ENCODE measurements at places on chromosomes 1 and 21.

- no peak for DNase-seq
These were observed 176.8 kb upstream of the PTBP2 start for GRCh38 chr1:96544831-96545221.

- DNase-seq = no peak
These were observed 7.0 kb downstream of the FCAMR start for GRCh38 chr1:206963119-206963712.

DNA sequence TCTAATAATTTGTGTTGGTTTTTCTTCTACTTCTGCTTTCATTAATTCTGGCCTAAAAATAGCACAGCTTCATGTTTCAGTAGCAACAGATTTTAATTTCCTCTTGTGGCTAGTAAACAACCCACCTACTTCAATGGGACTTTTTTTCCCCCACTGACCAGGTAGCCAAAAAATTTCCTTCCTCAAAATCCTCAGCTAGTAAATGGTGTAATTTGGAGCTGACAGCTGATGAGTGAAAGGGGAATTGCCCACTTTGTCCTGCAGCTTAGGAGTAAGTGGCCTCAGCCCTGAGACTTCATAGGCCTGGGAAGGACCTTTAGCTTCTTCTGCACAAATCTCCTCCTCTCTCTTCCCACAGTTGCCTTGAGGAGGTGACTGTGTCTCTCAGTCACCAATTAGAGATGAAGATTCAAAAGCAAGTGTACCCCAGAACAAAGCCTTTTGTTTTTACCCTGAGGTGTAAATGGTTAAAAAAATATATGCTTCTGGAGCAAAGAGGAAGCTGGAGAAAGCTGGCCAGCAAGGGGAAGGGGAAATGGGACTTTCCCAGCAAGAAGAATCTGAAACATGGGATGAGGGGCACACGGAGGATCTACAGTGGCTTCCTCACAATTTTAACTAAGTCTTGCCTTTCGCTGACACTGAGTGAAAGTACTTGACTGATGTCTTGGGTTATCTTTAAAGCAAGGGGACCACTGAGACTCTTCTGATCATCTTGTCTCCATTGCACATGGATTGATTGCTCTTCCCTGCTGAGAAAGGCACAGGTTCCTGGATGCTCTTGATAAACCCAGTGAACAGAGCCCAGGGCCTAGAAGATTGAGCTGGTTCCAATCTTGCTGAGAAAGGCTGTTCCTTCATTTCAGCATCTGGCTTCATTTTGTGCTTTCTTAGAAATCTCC lies 35.8 kb upstream of the VCAM1 start:
- DNase-seq = peak; percentile 16

DNA sequence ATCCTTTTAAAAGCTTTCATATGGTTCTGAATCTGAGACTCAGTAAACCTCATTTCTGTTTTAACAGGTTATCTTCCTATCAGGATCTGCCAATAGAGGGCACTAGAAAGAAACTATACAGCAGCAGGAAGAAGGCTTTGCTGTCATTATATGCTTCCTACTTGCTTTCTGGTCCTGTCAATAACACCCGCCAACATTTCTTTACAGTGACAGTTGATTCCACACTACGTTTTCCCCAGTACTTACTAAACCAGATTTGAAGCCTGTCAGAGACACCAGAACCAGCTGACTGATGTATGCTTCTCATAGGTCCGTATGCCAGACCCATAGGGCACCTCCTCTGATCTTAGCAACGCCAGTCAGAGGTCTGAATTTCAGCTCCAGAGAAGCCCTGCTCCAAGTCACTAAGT lies 341.0 kb upstream of the NEGR1 start:
- DNase-seq = peak; percentile 3

- no peak for DNase-seq
These were observed 49.9 kb downstream of the LHX9 start for GRCh38 chr1:197967066-197967465.

DNA sequence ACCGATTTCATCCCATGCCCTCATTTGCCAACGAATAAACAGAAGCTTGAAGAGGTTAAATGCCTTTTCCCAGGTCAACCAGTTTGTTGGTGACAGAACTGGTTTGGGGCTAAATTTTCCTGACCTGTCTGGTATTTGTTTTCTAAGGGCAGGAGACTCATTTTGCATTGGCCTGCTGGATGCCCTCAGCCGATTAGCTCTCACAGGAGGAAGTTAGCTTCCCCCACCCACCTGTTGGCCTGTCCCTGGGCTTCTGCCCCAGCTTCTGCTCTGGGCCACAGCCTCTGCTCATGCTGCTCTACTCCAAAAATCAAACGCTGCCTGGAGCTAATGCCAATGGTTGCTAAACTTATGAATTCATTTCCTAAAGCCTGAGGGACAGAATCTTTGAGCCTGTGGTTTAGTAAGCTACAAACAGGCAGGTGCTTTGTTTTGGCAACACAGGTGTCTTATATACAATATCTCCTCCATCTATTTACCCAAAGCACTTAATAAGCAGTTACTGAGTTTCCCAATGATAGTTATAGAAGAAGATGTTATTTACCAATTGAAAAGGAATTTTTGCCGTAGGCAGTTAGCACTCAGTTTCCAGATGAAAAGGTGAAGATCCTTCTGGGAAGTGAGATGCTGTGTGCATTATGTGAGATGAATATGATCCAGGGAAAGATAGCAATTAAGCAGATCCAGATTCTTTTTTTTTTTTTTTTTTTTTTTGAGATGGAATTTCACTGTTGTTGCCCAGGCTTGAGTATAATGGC lies 82.3 kb downstream of the TM2D1 start:
- DNase-seq = no peak

DNA sequence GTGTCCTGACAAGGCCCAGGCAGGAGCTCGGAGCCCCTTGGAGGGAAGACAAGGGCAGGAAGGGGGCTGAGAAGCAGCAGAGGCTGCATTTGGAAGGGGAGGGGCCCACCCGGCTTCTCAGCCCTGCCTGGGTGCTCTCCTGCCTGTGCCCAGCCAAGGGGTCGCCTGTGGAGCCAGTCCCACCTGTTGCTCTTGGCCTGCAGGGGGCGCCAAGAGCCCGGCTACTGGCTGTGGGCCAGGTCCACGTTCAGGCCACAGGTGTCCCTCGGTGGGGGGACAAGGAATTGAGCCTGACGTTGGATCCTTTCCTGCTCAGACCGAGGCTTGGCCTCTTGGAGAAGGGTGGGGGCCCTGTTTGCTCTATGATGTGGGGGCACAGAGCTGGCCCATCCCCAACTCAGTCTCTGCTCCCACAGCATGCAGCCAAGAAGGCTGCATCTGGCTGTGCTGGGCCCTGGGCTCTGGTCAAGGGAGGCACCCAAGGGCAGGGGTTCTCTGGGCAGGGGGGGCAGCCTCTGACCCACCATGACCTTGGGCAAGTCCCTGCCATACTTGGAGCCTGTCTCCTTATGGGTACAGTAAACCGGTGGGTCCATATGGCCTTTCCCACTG lies 10.9 kb downstream of the WNT4 start:
- DNase-seq = no peak

DNA sequence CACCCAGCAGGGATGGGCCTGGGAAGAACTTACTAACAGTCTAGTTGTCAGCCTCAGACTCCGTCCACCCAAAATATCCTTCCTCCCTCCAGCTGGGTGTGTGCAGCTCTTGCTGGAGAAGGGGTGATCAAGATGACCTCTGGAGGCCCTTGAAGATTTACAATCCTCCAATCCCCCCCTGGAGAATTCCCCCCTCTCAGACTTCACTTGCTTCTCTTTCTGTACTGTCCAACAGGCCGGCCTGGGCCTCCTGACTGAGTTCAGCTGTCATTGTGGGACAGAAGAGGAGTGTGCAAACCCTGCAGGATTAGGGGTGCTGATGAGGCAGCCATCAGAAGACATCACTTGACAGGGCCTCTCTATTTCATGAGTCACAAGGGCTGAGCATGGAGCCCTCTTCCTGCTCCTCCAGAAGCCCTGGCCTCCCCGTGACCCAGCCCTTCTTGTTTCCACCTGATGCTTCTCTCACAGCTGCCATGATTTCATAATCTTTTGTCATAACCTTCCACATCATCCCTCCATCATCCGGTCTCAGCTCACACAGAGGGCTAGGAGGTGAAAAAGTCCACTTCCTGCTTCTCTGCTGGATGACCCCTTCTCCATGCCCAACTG lies 17.5 kb upstream of the IGFN1 start:
- DNase-seq = no peak

GRCh38 chr1:168261390-168261789 lies 19.3 kb upstream of the TBX19 start:
- no peak for DNase-seq

GRCh38 chr1:182802006-182802803 lies 12.6 kb downstream of the NPL start:
- no peak for DNase-seq

DNA sequence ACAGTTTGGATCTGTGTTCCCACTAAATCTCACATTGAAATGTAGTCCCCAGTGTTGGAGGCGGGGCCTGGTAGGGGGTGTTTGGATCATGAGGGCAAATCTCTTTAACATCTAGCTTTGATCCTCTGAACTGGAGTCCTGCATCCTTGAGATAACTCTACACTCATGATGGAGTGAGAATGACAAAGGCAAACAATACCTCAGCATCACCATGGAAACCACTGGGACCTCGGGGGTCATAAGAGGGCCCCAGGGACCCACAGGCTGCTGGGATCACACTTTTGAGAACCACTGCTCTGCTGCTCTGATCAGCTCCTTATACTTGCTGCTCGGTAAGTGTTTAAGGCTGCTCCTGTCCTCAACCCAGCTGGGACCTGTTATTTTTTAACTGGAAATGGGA lies 13.4 kb upstream of the OBSCN start:
- no peak for DNase-seq

DNA sequence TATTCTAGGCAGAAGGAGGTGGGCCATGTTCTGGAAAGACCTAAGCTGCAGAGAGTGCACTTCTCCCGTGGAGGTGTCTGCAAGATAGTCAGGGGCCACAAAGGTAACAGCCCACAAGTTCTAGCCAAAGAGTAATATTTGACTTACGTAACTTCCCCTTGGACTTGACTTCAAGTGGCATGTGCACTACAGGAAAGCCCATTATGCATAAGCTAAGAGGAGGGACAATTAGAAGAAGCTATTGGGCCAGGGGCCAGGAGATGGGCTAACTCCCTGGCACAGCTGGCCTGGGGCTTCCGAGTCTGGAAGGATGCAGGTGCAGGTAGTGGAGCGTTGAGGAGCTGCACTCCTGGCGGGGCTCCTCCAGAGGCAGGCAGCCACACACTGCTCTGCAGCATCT lies 58.3 kb downstream of the ERG start:
- no peak for DNase-seq

- no peak for DNase-seq
These were observed 187.1 kb downstream of the NRIP1 start for GRCh38 chr21:14877581-14878228.

- no peak for DNase-seq
These were observed 7.6 kb downstream of the LAPTM5 start for GRCh38 chr1:30749691-30750583.

- no peak for DNase-seq
These were observed 69.1 kb downstream of the SLC66A1 start for GRCh38 chr1:19381261-19381660.

DNA sequence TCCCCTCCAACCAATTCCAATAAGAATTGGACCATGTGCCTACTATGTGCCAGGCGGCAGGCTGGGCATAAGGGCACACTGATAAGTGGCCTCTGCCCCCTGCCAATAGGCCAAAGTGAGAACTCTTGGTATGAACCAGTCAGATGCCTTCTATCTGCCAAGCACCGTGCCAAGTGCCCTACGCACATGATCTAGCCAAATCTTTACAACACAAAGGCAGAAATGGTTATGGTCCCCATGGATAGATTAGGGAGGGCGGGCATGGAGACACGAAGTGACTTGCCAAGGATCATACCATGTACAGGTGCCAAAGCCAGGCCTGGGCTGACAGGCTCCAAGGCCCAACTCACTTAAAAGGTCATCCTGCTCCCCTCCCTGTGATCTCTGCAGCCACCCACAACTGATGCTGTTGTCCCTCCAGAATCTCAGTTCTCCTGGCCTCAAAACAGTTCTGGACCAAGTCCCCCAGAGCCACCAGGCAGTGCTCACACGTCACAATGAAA lies 32.1 kb downstream of the CASZ1 start:
- no peak for DNase-seq

DNA sequence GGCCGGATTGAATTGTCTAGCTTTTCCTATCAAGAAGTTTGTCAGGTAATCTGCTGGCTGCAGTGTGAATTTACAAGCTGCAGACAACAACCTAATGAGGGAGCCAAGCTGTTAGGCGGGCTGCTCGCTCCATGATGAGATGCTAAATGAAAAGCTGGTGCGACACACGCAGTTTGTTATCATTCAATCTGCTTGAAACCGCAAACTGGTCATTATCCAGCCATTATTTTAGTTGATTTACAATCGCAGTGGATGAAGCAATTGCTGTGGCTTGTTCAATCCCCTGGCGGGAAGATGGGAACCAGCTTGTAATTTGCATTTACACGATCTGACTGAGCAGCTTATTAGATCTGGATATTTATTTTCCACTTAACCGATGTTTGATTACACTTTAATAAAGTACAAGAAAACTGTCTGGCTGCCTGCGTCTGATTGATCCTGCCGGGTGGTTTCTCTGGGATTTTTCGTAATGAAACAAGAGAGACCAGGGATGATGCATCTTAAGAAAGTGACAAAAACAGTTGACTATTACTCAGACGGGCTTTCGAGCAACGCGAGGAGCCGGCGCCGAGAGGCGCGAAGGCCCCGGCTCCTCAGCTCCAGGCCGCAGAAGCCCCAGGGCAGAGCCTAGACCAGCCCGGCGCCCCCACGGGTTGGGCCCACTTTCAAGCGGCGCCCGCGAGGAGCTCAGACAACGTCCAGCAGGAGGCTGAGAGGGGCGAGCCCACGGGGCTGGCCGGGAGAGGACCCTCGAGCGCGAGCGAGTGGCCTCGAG lies 118.0 kb upstream of the BARHL2 start:
- no peak for DNase-seq

- DNase-seq = no peak
These were observed 2.0 kb downstream of the ZNF687 start for GRCh38 chr1:151284013-151284577.

- no peak for DNase-seq
These were observed 19.6 kb upstream of the TCEA3 start for GRCh38 chr1:23444104-23444533.

DNA sequence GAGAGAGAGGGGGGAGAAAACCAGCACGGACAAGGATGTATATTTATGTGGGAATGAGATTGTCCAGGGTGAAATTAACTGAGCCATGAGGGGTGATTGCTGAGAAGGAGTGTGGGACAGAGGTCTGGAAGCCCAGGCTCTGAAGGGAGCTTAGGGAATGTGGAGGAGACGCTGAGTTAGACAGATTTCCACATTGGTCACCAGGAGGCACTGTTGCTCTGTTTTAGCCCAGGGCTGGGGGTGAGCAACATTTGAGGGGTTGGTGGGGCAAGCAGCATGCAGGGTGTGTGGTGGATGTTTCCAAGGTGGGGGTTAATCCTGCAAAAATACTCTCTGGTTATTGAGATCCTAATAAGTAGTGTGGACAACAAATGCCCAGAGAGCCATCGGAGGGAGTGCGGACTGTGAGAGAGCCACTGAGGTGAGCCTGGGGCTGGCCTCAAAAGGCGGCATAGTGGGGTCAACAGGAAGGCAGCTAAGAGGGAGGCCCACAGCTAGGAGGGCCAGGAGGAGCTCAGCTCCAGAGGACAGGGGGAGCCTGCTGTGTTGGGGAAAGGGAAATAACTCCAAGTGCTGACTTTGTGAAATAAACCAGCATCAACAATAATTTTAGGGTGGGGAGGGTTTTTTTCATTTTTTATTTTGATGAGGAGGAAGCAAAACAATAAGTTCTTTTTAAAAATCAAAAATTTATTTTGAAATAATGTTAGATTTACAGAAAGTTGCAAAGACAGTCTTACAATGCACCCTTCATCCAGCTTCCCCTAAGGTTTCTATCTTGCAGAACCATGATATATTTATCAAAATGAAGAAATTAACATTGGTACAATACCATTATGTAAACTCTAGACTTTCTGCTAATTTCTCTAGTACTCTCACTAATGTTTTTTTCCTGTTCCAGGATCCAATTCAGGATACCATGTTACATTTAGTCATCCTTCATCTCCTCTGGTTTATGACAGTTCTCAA lies 82.8 kb upstream of the CD34 start:
- no peak for DNase-seq
